Cardiac fibroblast (primary cell): ENCODE measurements at places on chromosomes 13 and 19.

GRCh38 chr13:40190641-40191100, 475.8 kb downstream of the FOXO1 start:
- peak; percentile 85 for DNase-seq

GRCh38 chr13:106499896-106500295, 35.6 kb downstream of the EFNB2 start:
- DNase-seq, result peak; percentile 56

- DNase-seq, result no peak
Measured at GRCh38 chr19:41695745-41696144, 7.7 kb upstream of the CEACAM7 start.

- DNase-seq, result peak; percentile 79
Measured at GRCh38 chr13:51523082-51523518, 61.2 kb upstream of the WDFY2 start.

- peak; percentile 69 for DNase-seq
Measured at GRCh38 chr13:109785141-109785891, 1.1 kb downstream of the IRS2 start.

DNA sequence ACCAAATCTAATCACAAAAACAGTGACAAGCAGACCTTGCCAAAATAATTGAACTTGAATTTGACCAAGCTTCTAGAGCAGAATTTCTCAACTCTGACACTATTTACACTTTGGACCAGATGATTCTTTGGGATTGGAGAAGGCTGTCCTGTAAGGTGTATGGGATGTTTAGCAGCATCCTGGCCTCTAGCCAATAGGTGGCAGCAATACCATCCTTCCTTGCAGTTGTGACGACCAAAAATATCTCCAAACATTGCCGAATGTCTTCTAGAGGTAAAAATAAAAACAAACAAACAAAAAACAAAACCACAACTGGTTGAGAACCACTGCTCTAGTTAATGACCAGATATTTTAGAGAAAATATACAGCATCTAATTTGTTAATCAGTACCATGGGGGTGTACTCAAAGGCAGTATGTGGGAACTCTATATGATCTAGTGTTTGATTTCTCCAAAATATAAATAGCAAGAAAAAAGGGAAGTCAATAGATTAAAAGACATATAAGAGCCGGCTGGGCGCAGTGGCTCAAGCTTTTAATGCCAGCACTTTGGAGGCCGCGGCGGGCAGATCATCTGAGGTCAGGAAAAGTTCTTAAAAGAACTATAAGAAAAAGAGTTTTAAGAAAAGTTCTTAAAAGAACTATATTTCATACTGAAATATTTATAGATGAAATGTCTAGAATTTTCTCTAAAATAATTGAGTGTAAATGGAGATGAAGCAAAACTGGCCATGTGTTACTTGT, 60.9 kb upstream of the ZNF527 start:
- no peak for DNase-seq

- DNase-seq, result no peak
Measured at GRCh38 chr19:48719263-48720171, at the start of gene MAMSTR. TSS of gene MAMSTR (minus strand) at chr19:48719725. CDS start at chr19:48719031, 694 bp downstream.

GRCh38 chr13:106471957-106472543, 63.4 kb downstream of the EFNB2 start:
- DNase-seq, result peak; percentile 75
